ENCODE measurements at places on chromosomes 7 and 10. TPM values are rescaled to one million over a fixed set of nuclear protein-coding genes. Genes with fewer than 3 reads are reported as not detected.

Gene MEPCE
- 25.6 TPM for total RNA-seq

Gene CCZ1B
- 66.1 TPM for total RNA-seq

Gene CFAP58
- 5.0 TPM for total RNA-seq

Gene SKIDA1
- total RNA-seq: 1.4 TPM

Gene WNT2
- 24.3 TPM for total RNA-seq

Gene NSUN5
- total RNA-seq: 30.1 TPM

Gene AGR3
- total RNA-seq: 136 TPM

Gene NUPR2
- total RNA-seq: 0.88 TPM

Data from lung (tissue), 17 donors.